ENCODE measurements at places on chromosomes 1 and 21.

DNA sequence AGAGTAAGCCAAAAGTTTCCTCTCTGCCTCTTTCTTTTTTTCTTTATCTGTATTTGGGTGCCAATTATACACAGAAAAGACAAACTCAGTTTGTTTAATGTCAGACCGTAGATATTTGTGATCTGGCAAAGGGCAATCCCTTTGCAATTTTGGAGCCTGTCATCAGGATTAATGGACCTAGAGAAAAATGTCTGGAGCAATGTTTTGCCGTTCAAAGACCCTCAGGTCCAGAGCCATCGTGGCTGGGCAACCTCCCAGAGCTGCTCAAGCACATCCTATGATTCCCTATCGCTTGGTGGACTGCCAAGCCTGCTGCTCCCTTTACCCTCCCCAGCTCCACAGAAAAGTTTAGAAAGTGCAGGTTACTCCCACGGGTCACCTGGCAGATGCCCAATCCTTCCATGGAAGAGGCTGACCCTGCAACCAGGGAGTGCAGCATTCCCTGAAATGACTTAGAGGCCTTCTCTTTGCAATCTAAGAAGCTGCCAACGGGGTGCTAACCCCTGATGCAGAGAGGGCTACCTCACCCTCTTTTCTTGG lies 112.5 kb upstream of the NGF start:
- DNase-seq, result no peak

GRCh38 chr1:176315519-176316220 lies 108.6 kb upstream of the COP1 start:
- DNase-seq, result no peak

DNA sequence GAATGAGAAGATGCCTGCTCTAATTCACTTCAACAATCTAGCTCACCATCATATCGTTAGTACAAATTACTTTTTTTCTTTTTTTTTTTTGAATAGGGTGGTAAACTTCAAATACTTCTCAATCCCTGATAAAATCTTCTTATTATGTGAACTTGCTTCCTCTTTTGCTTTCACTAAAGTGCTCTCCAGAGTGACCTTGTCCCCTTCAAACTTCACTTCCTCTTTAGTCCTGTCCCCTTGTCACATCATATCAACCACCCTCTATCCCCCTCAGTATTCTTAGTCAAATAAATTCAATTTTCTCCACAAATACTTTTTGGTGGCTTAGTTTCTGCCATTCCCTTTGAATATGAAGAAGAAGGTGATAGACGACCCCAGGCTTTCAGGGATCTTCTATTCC lies 124.9 kb upstream of the PLXNA2 start:
- DNase-seq, result no peak

GRCh38 chr1:225119307-225119706 lies 189.8 kb downstream of the DNAH14 start:
- DNase-seq, result no peak

DNA sequence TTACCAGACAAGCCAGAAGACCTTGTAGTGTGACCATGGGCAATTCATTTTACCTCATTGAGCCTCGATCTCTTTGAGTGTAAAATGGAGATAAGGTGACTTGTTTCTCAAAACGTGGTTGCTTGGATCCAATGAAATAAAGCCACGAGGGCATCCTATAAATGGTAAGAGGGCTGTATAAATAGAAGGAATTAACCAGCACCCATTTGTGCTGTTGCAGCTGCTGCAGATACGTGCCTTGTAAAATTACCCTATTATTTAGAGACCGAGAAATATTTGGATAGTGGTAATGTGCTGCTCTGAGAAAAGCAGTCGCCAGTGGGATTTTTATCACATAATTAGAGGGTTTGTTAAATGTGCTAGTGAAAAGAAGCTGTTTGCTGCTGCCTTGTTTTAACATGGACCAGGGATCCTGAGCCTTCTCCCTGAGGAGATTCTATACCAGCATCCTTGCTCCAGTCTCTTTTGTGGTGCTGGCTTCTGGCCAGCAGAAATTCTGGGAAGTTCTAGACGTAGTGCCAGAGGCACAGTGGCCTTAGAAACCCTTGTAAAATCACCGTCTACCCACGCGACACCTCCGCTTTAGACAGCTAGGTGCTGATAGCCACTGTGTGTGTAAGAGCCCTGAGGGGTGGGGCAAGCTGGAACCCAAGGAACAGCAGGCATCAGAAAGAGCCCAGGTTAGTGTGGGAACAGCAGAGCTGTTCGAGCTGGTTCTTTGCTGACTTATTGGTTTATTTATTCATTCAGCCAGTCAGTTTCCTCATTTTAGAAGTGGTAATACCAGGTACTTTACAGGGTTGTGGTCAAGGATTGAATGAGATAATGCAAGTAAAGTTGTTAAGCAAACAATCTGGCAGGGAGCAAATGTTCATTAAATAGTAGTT lies 137.5 kb downstream of the NOS1AP start:
- no peak for DNase-seq

DNA sequence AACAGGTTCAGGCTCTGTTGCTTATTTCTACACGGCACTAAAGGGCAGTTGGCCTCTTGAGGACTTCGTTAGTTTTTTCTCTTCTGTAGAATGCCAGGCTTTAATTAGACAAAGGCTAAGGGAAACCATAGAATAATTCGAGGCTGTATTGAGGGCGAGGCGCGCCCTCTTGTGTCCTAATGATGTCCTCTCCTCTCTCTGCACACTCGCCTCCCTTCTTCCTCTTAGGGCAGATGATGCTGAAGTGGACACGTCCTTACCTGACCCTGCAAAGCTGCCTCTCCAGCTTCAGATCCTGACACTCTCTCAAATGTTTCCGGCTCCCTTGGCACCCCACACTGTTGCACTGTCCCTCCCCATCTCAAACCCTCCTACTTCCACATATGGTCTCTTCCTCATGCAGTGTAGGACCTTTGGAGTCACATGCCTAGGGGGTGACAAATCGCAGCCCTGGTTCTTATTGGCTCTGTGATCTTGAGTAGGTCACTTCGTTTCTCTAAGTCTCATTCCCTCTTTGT lies 1.9 kb upstream of the ZSCAN20 start:
- no peak for DNase-seq

GRCh38 chr1:234782791-234783190 lies 172.8 kb upstream of the IRF2BP2 start:
- no peak for DNase-seq

DNA sequence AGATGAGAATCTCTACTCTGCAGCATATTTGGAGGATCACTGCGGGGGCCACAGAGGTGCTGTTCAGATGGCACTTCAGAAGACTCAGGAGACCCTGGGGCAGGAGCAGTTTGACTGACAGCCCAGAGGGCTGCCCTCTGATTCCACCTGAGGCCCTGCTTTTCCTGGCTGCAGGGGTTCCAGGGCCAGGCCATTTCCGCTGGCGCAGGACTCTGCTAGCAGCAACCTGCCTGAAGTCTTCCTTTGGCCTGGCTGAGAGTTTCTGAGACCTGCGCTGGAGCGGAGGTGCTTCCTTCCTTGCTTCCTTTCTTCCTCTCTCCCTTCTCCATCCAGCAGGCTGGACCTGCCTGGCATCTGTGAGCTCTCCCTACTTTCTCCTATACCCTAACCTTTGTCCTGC lies 11.8 kb downstream of the PCSK9 start:
- no peak for DNase-seq

DNA sequence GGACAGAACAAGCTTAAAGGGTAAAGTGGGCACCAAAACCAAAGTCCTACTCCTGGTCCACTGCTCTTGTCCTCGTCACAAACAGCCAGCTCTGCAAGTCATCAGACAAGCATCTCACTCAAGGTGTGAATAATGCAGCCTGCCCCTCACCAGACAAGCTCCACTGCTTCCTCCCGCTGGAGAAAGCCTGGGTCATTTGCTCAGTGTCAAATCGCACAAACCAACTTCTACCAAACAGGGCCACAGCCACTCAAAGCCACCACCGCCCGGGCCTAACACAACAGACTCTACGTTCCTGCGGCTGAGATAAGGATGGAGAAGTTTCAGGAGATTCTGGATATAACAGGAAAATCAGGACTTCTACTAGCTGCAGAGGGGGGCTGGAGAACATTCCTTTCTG lies 3.3 kb downstream of the SSBP3 start:
- no peak for DNase-seq

Data from cardiac septum (tissue), 1 donor.